ENCODE measurements at places on chromosomes 1 and 21.

DNA sequence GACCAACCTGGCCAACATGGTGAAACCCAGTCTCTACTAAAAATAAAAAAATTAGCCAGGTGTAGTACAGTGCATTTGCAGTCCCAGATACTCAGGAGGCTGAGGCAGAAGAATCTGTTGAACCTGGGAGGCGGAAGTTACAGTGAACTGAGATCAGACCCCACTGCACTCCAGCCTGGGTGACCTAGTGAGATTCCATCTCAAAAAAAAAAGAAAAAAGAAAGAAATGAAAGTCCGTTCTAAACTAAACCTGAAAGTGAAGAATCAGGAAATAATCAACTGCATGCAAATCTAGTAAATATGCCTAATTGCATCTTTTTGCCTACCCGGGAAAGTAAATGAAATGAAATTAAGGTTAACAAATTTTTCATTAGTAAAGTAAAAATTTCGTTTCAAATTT is 99.6 kb downstream of the ZZZ3 start:
- no peak for DNase-seq

DNA sequence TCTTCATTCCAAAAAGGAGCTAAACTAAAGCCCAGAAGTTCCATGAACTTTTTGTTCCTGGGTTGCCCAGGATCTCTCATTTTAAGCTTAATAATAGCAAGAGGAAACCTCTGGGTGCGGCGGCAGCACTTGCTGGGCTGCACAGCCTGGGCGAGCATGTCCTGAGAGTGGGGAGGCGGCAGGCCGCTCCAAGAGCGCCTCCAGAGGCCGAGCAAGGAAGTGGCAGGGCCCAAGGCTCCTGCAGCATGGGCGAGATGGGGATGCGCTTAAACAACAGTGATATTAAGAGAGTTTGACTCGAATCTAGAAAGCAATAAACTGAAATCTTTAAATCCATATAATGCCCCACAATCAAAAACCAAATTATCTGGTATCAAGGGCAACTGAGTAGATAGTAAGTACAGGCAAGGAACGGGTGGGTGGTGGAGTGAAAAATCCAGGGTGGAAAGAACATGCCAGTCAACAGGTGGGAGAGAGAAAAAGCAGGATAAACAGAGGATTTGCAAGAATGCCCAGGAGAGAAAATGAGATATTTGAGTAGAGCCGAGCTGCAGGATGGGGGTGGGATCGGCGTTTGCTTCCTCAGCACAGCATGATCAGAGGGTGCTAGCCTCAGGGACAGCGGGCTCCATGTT is 14.1 kb upstream of the TNR start:
- peak; percentile 71 for DNase-seq

GRCh38 chr21:28069450-28069923 is 923.2 kb downstream of the LTN1 start:
- no peak for DNase-seq

- peak; percentile 56 for DNase-seq
These were observed 923 bp upstream of the IFNGR2 start for GRCh38 chr21:33402001-33402979.

DNA sequence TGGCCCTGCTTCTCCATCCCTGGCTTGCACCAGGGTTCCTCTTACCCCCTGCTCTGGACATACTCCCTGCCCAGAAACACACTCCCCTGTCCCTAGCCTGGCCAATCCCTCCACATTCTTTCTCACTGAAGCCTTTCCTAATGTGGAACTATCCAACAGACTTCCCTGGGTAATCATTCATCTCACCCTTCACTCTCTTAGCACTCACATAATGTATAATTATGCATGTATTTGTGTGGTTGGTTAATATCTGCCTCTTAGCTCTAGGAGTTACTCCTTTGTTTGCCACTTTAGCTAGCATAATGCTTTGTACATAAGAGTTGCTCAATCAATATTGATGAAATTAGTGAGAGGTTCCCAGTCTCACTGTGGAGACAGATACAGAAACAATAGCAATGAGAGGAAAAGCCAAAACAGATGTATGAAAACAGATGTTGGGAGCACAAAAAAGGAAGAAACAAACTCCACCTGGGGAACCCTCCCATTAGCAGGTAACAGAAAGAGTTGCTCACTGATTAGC is 76.9 kb upstream of the WARS2 start:
- DNase-seq = no peak

DNA sequence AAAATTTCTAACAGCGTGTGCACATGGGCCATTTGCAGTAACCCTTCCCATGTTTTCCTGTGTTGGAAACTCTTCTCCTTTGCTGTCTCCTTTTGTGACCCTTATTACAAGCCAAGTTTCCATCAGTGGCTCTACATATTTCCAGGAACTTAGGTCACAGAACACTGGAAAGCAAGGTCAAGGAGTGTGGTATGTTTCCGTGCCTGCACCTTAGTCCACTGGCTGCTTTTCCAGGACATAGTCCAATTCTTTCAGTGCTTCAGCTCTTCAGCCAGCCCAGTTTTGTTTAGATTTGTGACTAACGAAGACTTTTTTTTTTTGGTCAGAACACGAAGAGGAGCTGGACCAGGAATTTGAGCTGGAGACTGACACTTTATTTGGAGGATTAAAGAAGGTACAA is 33.8 kb downstream of the HHAT start:
- no peak for DNase-seq

DNA sequence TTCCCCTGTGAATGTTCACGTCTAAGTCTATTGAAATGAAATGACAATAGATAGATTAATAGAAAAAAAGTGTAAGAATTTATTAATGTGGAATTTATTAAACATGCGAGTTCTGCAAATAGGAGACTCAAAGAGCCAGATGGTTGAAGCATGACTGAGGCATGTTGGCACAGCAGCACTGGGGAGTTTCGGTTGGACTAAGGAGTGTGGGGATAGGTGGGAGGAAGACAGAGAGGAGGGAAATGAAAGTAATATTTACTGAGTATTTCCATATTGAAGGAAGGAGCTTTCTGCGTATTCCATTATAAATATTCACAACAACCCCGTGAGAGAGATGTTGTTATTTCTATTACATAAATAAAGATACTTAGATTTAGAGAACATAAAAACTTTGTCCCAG is 79.5 kb upstream of the ZNF644 start:
- DNase-seq = no peak

Measured in retina (tissue), 1 donor.